Activated T-helper 1 cell treated with anti-CD3 and anti-CD28 coated beads, Interleukin-2, amount 50 U/mL, for 16 hours (primary cell): ENCODE measurements at places on chromosomes 3 and 15.

DNA sequence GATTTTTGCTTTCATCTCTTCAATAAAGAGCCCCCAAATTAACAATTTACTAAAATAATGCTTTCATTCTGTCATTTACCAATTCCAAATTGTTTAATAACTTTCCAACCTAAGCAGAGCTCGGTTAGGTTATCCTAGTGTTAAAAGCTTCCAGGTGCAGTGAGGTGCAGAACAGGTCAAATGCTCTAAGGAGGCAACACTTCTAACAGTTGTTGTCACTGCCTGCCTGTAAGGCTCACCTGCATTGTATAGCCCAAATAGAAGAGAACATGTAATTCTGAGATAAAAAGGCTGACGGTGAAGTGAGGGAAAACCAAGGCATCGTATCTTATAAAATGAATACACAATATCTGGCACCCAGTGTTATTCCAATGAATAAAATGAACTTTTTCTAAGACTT lies 9.1 kb downstream of the ZNF280D start:
- DNase-seq = no peak

- DNase-seq = no peak
Observed at GRCh38 chr3:171497468-171497867, 37.3 kb upstream of the TNIK start.

- DNase-seq = no peak
Observed at GRCh38 chr15:63940966-63941620, 105.2 kb downstream of the DAPK2 start.

- DNase-seq = no peak
Observed at GRCh38 chr3:146093896-146094295, 67.1 kb downstream of the PLOD2 start.

DNA sequence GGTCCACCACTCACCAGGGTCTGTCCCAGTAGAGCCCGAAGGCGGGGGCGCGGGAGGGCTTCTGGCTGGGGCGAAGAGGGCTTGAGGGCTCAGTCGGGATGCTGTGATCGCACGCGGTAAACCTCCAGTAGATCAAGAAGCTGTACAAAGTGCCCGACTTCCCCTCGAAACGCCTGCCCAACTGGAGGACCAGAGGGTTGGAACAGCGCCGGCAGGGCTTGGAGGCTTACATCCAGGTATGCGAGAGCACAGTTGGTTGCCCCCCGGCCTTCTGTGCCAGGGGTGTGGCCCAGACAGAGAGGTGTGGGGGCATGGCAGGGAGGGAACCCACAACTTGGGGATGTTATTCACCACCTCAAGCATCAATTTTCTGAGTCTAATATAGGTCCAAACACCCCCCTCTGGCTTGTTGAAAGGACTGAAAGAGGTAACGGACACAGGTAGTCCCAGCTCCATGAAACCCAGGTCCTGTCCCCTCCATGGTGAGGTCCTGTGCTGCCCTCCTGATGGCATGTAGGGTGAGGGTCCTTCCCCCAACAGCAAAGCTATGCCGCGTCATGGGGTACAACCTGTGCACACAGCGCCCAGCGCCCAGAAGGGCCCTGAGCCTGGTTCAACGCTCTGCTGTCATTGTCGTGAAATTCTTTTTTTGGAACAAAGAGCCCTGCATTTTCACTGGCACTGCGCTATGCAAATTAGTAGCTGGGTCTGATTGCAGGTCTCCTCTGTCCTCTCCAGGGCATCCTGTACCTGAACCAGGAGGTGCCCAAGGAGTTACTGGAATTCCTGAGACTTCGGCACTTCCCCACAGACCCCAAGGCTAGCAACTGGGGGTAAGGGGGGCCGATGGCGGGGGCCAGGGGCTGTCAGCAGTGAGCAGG lies 1.2 kb downstream of the SNX22 start:
- no peak for DNase-seq

DNA sequence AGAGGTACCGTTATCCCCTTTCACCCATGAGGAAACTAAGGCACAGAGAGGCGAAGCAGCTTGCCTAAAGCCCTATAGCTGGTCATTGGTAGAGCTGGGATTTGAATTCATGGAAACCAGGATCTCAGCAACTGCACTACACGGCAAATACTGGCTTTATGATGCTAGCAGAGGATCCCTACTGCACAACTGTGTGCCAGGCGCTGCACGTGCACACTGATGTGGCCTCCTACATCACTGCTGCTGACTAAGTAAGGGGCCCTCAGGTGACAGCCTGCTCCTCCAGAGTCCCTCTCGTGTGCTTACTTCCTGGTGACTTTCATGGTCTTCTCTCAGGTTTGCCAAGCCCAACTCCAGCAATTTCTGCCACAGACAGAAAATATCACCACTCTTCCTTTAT lies 3.4 kb upstream of the POLG start:
- no peak for DNase-seq

DNA sequence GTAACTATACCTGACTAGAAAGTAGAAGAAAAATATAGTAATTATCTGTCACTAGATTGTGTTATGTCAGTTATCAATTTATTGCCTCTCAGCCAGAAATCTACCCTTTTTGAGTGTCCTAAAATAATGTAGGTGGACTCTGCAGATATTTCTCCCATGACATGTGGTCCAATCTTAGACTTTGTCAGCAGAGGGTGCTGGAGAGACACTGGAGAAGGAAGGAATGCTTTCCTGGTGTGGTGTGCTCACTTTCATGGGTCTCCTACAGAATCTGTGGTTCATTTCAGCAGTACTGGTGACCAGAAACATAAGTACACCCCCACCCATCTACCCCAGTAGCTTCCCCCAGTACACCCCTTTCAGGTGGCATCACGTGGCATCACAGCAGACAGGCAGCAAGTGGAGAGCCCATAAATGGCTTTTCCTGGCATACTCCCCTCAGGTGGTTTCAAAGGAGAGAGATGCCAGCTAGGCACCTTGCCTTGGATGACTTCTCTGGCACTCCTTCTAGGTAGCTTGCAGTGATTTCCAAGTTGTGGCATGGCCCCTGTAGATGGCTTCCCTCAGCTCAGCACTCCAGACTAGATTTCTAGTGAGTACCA lies 114.7 kb downstream of the GADL1 start:
- DNase-seq = no peak

- peak; percentile 56 for DNase-seq
Observed at GRCh38 chr3:149969940-149970715, 567 bp downstream of the PFN2 start.
